Hematopoietic multipotent progenitor cell treated with erythropoietin and hydrocortisone succinate and interleukin-3 and kit ligand, for 8 days (in vitro differentiated cells): ENCODE measurements at places on chromosomes 7 and 10.

GRCh38 chr10:79176949-79177602 is 108.3 kb downstream of the ZMIZ1 start:
- DNase-seq, result no peak

DNA sequence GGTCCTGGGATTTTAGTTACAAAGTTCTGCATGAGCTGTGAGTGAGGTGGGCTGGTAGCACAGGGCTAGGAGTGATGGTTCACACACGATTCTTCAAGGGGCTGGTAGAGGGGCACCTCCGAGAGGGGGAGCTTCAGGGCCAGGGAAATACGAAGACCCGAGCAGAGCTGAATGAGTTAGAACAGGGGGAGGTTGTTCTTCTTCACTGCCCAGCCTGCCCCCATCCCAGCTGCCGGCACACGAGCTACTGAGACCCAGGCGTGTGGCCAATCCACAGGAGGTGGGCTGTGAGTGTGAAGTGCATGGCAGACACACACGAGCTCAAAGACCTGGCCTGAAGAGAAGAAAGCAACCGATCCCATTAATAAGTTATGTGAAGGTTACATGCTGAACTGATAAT is 256.2 kb upstream of the ZNF32 start:
- no peak for DNase-seq

DNA sequence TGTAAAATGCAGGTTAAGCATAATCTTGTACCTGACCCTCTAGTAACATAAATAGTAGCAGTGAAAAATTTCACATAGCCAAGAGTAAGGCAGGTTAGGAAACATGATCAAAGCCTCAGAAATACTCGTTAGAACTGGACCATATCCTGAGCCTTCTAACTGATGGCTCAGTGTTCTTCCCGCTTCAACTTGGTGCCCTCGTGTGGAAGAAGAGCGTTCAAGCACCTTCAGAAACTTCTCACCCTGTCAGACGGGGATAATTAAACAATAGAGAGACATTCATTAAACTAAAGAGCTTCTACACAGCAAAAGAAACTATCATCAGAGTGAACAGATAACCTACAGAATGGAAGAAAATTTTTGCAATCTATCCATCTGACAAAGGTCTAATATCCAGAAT is 124.5 kb downstream of the MYOF start:
- DNase-seq, result peak; percentile 48

- DNase-seq, result no peak
These were observed 978.6 kb downstream of the SORCS1 start for GRCh38 chr10:106185951-106186350.

- DNase-seq, result no peak
These were observed 20.0 kb downstream of the RBM28 start for GRCh38 chr7:128323459-128324367.

DNA sequence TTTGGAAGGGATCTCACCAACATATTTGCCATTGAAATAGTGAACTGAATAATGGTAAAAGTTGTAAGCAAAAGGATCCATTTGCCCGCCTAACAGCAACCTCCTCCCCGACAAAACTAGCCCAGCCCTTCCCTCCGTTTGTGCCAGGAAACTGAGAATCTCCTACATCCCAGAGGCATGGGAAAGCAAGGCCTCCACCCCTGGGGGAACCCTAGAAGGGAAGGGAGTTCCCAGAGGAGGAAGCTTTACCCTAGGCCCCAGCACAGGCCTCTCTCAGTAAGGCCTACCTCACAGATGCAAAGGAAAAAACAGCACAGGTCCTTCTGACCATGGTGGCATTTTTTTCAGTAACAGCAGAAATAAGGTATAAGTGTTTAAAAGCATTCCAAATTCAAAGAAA is 229.7 kb downstream of the ELMO1 start:
- no peak for DNase-seq

GRCh38 chr7:15922002-15922401 is 235.5 kb upstream of the MEOX2 start:
- DNase-seq, result no peak

DNA sequence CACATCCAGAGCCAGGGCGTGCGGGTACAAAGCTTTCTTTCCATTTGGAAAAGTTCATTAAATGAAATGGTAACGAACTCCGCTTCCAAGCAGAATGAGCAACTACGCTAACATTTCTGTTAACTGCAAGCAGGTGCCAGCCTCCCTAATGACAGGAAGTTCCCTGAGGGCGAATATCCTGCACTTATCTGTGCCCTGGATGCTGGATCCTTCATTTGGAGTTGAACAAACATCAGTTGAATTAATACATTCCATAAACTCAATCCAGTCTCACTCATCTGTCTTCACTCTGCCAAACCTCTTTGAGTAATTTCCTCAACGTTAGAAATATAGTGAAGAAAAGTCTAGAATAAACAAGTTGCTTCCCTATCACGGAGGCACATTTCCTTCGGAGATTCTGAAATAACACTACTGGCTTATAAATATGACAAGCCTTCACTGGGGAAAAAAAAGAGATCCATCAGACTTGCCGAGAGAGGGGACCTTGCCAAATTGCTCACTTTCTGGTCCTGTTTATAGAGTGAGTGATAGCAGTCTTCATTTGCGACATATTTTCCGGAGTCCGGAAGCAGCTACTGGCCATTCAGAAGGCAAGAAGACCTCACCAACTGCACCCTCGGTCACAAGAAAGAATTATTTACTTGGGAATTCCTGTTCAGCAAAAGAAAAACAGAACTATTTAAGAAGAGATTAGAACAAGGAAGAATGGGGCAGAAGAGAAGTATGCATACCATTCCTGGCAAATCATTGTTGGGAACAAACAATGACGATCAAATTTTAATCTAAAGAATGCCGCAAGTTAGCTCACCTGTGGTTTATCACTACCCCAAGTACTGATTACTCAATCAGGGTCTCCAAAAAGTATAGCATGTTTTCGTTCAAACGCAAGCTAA is 196.4 kb downstream of the FAM107B start:
- DNase-seq, result no peak

DNA sequence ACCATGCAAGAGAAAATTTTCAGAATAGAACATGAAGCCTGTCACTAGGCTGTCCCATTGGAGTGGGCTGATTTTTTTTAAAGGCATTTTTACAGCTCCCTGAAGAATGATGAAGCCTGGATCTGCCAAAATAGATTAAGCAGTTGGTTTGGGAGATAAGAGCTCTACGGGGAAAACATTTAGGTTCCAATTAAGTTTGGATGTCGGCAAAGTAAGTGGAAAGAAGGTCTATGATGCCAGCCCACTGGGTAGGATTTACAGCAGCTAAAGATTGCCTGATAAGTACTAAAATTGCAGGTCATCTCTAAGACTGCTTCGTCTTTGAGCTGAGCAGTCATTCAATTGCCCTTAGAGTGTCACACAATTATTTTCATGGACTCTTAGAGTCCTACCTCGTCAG is 939.2 kb upstream of the CELF2 start:
- no peak for DNase-seq

DNA sequence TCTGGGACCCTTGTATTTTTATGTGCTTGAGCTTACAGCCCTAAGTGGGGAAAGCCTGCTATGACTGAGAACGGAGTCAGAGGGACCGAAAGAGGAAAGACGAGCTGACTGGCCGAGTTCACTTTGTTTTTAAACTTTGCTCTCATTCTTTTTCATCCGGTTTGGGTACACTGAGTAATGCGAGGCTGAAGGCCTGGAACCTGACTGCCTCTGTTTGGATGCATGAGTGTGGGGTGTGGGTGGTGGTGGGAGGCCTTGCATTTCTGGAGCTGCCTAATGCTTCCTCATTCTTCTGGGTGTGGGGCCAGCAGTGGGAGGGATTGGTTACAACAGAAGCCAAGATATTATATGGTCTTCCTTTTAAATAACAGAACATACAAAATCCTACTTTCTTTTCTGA is 155.5 kb downstream of the BUB3 start:
- DNase-seq, result no peak

- DNase-seq, result no peak
These were observed 68.0 kb upstream of the FAM20C start for GRCh38 chr7:124130-124949.

GRCh38 chr7:106057962-106058927 is 53.9 kb downstream of the SYPL1 start:
- peak; percentile 10 for DNase-seq

GRCh38 chr7:27295236-27295635 is 52.6 kb downstream of the EVX1 start:
- no peak for DNase-seq
